Effector CD4-positive, alpha-beta T cell (primary cell): ENCODE measurements at places on chromosomes 5 and 9.

DNA sequence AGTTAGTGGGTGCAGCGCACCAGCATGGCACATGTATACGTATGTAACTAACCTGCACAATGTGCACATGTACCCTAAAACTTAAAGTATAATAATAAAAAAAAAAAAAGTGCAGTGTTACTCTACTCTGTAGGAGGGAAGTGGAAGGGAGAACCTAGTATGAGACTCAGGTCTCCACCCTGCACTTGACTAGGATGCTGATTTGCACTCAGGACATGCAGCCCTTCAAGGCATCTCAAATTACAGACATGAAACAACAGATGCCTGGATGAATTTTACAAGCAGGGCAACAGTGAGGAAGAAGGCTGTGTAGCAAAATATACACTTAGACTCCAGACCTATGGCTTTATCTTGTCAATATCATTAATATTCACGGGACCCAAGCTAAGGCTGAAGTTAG is 16.5 kb downstream of the TRIM32 start:
- DNase-seq: no peak

DNA sequence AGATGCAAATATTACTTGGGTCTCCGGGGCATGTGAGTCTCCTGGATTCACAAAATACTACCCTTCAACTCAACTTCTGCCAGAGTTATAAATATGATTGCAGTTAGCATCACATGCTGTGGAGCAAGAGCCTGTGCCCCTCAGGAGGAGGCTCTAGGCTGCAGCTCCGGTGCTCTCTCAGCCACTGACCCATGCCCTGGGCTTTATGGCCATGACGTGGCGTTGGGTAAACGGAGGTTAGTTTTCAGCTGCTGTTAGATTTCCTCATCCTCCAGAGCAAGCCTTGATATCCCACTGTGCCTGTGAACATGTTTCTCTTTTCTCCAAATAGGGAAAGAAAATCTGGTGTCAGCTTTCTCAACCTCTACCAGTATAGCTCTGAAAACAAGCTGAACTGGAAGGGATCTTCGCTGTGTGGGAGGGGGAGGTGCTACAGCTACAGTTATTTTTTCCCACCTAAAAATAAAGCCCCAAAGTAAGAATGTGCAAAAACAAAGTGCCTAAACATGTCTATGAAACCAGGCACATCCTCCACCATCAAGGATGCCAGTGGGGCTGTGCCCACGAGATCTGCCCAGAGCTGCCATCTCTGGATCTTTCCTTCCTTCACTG is 124.4 kb upstream of the GPR151 start:
- no peak for DNase-seq

- DNase-seq: no peak
Observed at GRCh38 chr5:58022055-58022454, 437.8 kb downstream of the PLK2 start.

DNA sequence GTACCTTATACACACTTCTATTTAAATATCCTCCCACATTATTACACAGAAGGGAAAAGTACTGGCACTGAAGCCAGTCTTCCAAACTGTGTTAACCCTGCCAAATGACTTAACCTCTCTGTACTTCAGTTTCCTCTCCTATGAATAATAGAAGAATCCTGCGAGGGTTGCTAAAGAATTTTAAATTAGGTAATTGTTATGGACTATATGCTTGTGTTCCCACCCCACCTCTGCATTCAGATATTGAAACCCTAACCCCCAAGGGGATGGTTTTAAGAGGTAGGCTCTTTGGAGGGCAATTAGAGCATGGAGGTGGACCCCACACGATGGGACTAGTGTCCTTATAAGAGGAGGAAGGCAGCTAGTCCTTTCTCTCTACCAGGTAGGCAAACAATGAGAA is 72.7 kb downstream of the TTLL11 start:
- no peak for DNase-seq

DNA sequence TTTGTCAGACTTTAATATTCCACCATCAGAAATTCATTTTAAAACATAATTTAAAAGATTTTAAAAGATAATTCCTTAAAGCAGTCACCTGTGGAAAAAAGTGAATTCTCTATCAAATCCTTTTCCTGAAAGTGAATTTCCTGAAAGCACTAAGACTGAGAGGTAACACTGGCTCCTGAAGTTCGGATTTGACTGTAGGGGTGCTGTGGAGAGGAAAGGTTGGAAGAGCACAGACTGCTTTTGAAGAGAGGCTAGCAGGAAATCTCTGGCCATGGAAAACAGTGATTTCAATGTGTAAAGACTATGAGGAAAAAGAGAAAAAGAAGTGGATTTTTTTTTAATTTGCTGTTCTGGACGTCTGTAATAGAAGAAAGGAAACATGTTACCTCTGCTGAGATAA is 35.7 kb upstream of the TMEM161B start:
- DNase-seq: no peak

DNA sequence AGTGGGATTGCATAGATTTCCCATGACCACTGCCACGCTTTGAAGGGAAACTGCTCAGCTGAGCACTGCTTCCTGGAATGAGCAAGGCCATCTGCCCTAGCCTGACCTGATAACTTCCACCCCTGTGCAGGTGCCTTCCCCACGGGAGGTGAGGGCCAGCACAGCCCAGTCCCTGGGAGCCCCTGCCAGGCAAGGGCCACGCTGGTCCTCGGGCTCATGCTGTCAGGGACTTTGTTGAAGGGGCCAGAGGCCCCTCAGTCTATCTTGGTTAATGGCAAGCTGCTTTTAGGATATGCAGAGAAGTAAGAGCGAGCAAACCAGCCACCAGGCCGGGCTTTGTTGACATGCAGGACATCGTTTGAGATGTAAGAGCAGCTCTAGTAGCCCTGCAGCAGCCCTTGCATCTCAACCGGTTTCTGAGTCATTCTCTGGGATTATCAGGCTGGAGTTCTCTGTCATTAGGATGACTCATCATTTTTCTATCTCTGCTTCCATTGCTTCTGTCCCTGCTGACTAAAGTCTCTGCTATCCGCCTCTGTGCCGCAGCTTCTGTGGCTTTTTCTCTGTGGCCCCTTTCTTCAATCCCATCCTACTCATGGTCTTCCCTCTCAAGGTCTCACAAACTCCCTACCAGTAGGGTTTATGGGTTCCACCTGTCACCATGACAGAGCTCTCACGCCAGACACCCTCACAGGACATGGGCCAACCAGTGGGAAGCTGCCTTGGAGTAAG is 30.6 kb upstream of the IQGAP2 start:
- DNase-seq: no peak

DNA sequence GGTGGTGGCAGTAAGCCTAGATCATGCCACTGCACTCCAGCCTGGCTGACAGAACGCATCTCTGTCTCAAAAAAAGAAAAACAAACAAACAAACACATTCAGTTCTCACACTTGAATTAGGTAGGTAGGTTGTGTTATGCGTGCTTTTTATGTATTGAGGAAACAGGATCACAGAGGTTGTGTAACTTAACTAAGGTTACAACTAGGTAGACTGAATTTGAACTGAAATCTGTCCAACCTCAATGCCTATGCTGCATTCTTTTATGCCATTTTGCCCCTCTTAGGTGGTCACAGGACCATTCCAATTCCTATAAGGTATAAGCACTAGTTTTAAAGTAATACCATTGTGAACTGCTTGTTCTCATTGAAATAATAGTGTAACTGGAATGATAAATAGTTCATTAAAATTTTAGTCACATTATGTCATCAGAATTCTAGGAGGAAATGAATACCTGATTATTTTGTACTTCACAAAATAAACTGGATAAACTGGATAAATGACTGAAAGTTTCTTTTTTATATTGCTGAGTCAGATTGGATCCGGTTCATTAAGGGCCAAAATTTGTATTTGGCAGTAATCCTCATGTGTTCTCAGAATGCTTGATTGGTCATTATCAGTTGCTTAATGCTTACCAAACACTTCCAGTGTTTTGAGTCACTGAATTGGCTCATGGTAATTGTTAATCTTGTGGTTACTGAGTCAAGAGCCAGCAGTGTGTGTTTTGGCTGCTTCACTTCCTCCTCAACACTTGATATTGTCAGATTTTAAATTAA is 7.1 kb downstream of the UBAP1 start:
- DNase-seq: no peak

GRCh38 chr5:140828362-140828737 is 590 bp downstream of the PCDHA6 start:
- DNase-seq: no peak

- DNase-seq: no peak
Observed at GRCh38 chr9:95740217-95741004, 135.1 kb upstream of the ERCC6L2 start.

- DNase-seq: no peak
Observed at GRCh38 chr5:135034963-135035677, 1.1 kb upstream of the PITX1 start.

DNA sequence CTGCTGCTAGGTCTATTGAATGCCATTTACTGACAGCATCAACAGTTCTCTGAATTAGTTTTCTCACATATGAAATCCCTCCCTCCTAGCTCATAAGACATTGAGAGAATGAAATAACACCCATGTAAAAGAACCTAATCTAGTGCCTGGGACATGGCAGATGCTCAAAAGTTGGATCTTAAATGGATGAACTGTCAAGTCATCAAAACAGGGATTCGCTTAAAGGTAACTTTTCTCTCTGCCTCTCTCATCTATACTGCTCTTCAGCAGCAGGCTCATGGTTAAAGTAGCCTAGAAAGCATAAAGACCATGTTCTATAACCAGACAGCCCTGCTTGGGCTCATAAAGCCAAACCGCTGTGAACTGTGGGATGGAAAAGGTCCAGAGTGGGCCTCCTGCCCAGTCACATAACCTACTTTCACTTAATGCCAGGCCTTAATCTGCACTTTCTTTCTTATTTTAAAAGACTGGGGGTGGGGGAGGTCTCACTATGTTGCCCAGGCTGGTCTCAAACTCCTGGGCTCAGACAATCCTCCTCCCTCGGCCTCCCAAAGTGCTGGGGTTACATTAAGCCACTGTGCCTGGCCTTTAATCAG is 3.7 kb downstream of the TMEM245 start:
- DNase-seq: no peak

GRCh38 chr5:142669477-142669876 is 16.4 kb downstream of the FGF1 start:
- DNase-seq: no peak
